ENCODE measurements at places on chromosomes 4 and X.
A peak's percentile ranks its signal among the peaks of the same experiment; 100 is the strongest.

- no peak for DNase-seq
Observed at GRCh38 chrX:122641136-122641535, 542.9 kb upstream of the GRIA3 start.

GRCh38 chrX:46953137-46953527, 40.9 kb downstream of the JADE3 start:
- DNase-seq = no peak

GRCh38 chr4:137310166-137310565, 222.1 kb downstream of the PCDH18 start:
- no peak for DNase-seq

- DNase-seq = no peak
Observed at GRCh38 chr4:9996319-9997110, 24.8 kb downstream of the SLC2A9 start.

GRCh38 chrX:107878106-107878505, 52.4 kb downstream of the MID2 start:
- no peak for DNase-seq

- no peak for DNase-seq
Observed at GRCh38 chrX:111123606-111124179, 27.7 kb downstream of the PAK3 start.

DNA sequence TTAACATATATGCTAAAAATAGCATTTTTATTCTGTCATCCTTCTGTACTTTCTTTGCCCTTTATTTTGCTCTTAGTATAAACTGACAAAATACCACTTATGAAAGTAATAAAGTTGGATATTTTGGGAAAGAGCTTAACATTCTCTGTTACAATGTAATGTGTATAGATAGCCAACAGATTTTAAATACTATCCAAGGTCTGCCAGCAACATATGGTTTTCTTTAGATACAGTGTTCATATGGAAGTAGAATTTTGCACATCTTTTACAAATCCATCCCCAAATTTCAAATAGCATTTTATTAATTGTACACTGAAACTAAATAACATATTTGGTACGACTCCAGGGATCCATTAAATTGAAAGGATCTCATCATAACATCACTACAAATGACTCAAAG, 268.6 kb upstream of the PCDH18 start:
- no peak for DNase-seq

- no peak for DNase-seq
Observed at GRCh38 chrX:9635368-9635767, 130.3 kb downstream of the GPR143 start.

DNA sequence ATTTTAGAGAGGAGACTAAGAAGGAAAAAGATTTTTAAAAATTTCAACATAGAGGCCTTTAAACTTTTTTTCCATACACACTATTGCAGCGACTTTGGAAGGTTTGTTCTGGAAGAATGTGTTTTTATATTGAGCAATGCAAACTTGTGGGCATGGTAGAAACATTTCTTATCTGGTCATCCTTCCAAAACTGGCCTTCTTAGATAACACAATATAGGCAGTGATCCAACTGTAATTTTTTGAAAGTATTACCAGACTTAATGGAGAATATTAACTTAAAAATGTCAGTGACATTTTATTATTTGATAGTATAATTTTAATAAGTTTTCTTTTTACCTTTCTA, 25.6 kb downstream of the FHDC1 start:
- no peak for DNase-seq

- no peak for DNase-seq
Observed at GRCh38 chrX:94288972-94289371, 615.0 kb downstream of the FAM133A start.

GRCh38 chrX:66176134-66176533, 12.1 kb downstream of the HEPH start:
- DNase-seq = no peak

DNA sequence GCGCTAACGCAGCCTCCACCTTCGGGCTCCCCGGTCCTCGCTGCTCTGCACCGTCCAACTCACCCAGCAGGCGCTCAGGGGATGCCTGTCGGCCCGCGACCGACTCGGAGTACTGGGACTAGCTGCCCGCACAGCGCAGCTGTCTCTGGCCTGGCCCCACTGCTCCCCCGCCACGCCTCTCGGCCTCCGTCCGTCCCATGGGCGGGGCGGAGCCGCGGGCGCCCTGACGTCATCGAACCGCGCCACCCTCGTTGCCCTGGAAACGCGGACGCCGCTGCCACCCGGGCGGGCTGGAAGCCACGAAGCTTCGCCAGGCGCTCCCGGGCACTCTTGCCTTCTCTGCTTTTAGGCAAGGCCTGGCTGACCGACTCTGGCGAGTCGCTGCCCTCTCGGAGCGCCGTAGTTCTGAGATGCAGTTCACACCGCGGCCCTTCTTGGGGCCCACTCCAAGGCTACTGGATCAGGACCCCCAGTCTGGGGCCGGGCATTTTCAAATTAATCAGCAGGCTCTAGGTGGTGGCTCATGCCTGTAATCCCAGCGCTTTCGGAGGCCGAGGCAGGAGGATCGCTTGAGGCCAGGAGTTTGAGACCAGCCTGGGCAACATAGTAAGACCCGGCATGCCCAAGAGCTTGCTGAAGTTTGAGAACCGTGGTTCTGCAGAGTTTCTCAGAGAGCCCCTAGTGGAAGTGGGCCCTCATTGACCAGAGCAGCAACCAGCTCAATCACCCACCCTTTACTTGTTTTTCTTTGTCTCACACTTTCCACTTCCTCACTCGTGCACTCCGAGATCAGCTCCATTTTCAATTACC, 12.0 kb downstream of the ACOX3 start:
- DNase-seq = peak; percentile 89

DNA sequence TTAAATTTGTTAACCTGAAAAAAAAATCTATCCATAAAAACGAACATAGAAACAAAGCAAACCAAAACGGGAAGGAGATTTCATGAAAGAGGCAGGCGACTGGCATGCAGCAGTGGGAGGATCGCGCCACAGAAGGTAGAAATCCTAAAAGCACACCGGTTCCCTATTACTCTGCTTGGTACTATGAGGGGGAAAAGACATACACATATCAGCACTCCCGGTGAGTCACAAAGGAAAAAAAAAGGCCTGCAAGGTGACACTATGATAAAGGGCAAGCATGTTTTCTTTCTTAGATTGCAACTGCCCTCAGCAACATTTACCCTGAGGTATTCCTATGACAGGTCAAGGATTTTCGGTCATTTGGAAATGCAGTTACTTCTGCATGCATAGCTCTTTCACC, 60.6 kb upstream of the NAP1L5 start:
- DNase-seq = no peak

DNA sequence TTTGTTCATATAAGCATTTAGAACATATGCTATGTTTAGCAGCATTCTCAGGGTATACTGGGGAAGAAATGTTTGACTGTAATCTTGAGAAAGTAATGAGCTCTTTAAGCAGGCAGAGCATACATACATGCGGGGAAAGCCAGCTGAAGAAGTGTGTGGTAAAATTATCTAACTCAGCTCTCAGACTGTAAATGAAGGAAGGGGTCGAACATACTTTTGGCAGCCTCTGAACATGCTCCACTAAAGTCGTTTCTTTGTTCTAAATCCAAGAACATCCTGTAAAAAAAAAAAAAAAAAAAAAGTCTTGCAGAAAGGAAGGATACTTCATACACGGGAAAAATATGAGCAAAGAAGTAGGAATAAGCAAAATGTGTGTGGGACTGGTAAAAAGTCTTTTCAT, 224.8 kb downstream of the GRID2 start:
- DNase-seq = no peak

DNA sequence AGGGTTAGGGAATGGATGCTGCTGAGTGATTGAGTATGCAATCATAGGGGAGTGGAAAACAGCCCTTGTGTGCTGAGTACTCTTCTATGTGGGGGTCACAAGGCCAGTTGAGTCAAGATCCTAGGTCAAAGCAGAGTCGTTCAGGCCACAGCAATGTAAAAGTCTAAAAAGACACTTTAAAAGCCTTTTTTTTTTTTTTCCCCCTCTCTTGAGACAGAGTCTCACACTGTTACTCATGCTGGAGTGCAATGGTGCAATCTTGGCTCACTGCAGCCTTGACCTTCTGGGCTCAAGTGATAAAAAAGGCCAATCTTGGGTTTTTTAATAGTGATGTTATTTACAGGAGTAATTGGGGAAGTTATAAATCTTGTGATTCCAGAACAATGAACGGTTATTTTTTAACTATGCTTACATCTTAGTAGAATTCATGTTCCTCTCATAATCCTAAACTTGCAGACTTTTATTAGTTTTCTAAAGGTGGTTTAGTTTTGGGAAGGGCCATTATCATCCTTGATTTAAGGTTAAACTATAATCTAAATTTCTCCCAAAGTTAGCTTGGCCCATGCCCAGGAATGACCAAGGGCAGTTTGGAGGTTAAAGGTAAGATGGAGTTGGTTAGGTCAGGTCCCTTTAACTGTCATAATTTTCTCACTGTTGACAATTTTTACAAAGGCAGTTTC, 82.2 kb upstream of the BMP2K start:
- no peak for DNase-seq

DNA sequence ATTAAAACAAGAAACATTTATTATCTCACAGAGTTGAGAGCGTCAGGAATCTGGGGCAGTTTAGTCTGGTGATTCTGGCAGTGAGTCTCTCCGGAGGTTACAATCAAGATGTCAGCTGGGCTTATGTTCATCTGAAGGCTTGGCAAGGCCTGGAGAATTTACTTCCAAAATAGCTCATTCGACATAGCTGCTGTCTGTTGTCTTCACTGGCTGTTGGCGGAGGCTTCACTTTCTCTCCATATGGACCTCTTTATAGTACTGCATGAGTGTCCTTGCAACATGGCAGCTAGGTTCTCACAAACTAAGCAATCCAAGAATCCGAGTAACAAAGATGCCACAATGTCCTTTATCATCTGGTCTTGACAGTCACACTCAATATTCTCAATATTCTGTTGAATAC, 70.2 kb upstream of the ADGRL3 start:
- DNase-seq = no peak
